Fibroblast of the conjunctiva (primary cell): ENCODE measurements at places on chromosomes 12 and 14.

DNA sequence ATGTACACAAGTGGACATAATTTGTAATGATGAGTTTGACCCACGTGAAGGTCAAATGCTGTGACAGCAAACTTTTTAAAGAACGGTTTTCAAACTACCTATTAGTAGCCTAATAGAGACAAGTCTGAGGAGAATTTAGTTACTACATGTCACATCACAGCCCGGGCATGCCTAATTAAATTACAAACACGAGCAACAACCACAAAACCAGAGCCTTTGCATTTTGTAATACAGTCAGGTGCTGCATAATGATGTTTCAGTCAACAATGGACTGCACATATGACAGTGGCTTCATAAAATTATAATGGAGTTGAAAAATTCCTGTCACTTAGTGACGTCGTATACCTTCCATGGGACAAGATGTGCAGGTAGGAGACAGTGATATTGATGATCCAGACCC, 274.5 kb downstream of the DACT1 start:
- no peak for DNase-seq

GRCh38 chr12:111596985-111597830, 1.9 kb downstream of the ATXN2 start:
- no peak for DNase-seq

DNA sequence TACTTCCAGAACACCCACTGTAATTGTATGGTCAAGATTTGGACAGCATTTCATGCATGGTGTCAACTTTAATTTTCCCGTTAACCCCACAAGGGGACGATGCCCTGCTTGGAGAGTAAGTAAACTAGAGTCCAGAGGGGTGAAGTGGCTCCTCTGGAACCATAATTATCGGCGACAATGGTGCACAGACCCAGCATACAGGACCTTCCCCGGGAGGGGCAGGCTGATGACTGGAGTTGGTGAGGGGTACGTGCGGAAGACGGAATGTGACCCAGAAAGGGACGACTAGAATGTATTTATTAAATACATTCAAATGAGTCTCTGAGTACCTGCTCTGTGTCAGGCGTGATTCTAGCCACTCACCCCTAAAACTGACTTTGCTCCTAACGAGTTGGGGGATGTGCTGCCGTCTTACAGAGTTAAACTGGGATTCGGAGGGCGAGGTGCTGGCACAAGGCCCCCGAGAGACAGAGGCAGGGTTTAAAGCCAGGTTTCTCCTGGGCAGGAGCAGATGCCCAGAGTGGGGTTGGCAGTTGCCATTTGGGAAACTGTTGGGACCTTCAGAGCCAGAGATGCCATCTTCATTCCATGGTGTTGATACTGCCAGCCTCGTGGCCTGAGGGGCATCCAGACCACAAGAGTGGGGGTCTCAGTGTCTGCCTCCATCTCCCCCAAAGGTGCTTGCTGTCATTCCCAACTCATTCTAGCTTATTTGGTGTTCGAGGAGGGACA, 10.9 kb downstream of the RTL1 start:
- no peak for DNase-seq

GRCh38 chr14:51165415-51165814, 70.5 kb upstream of the TRIM9 start:
- no peak for DNase-seq

GRCh38 chr12:118188690-118189371, 52.9 kb downstream of the PEBP1 start:
- peak; percentile 34 for DNase-seq

DNA sequence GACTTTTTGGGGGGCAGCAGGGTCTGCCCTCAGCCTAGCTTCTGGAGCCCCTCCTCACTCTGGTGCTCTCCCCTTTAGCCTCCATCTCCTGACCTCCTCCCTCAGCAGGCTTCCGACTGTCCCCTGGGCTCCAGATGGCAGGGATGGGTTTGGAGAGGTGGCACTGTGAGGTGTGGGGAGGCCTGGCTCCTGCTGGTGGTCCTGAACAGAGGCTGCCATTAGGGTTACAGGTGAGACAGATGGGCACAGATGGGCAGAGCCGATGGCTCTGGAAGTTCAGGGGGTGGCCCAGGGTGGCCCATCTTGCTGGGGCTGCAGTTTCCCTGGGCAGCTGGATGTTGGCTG, 68.5 kb upstream of the BEGAIN start:
- no peak for DNase-seq

GRCh38 chr14:65287264-65288131, 125.0 kb upstream of the FUT8 start:
- no peak for DNase-seq

GRCh38 chr14:63345826-63346225, 27.1 kb upstream of the GPHB5 start:
- DNase-seq: no peak

GRCh38 chr12:48071808-48072207, 34.1 kb downstream of the SENP1 start:
- no peak for DNase-seq

DNA sequence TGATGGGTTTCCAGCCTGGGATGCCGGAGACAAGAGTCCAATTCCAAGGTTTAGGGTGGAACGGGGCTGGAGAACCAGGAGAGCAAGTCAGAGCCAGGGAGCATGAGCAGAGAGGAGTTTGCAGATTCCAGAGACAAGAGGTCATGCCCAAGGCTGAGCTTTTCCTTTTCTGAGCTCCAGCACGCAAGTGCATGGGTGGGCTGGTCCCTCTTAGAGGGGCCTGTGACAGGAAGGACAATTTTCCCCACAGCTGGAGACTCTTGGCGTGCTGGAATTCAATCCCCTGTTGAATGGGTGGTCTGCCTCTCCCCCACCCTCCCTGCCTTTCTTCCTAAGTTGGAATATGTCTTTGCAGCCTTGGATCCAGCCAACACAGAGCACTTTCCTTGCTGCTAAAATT, 431.9 kb downstream of the BCL11B start:
- no peak for DNase-seq

- no peak for DNase-seq
Measured at GRCh38 chr12:113782873-113783272, 183.3 kb downstream of the RBM19 start.

- no peak for DNase-seq
Measured at GRCh38 chr14:100648474-100649172, 61.4 kb upstream of the BEGAIN start.

DNA sequence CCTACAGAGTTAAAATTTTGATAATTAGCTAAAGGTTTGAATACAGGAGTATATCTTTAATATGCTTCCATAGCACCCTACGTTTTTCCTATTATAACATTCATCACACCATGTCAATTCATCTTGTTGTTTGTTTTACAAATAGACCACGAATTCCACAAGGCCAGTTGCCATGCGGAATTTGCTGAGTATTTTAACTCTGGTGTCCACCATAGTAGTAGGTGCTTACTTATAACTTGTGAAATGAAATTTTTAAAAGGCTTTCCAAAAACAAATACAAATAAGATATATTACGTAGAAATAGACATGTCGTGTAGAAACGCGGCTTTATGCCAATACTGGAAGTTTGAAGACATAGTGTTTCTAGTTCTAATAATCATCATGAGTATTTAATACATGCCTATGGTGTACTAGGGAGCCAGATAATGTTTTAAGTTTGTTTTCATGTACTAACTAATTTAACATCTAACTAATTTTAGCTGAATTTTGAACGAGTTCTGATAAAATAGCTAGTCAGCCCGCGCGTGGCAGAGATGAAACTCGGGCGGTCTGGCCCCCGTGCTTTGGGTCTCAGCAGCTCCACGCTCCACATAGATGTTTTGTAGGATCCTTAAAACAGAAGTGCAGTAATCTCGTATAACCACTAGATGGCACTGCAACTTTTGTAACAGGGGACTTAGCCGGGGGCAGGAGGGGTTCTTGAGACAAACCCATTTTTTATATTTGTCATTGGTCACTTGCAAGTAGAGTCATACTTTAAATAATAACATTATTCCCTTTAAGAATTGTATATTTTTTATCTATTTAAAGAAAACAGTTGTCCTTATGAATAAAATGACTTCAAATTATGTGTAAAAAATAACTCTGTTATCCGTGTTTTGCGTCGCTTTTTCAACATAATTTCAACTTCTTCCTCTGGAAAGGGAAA, 10.2 kb downstream of the CD69 start:
- peak; percentile 38 for DNase-seq

DNA sequence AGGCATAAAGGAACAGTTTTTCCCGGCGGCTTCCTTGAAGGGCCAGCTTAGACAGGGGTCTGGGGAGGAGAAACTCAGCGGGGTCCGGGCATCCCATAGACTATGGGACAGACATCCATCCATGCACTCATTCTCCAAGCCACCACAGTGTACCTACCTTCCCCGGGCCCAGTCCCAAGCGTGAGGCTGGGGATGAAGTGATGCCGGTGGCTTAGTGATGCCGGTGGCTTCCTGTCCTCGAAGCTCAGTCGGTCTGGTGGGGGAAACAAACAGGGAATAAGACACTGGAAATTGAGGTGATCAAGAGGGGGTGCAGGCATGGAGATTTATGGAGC, 421 bp downstream of the RTL1 start:
- no peak for DNase-seq

DNA sequence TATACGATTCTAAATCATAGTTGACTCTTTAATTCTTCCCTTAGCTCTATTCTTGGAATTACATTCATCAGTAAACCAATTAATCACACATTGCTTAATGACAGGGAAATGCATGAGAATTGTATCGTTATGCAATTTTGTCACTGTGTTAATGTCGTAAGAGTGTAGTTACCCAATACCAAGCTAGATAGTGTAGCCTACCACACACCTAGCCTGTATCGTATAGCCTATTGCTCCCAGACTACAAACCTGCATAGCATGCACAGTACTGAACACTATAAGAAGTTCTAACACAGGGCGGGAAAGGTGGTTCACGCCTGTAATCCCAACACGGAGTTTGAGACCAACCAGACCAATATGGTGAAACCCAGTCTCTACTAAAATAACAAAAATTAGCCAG, 24.7 kb downstream of the HNRNPC start:
- DNase-seq: no peak

DNA sequence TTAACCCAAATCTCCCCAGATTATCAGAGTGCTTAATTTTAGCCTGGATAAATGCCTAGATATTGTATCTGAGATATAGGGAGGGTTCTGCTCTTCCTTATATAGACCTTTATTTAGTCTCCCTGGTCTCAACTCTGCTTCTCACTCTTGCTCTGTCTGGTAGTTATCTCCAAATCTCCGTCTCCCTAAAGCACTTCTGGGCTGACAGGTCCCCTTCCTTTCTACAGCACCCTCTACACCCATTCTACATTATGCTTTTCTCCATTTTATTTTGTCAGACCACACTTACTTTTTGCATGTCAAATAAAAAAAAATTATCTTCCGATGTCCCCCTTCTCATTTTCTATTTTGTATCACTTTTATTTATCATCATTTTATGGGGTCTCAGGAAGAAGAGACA, 2.0 kb upstream of the ERC1 start:
- DNase-seq: no peak

GRCh38 chr12:50004696-50005095, 20.6 kb downstream of the RACGAP1 start:
- DNase-seq: no peak

- DNase-seq: no peak
Measured at GRCh38 chr12:1815814-1816729, 4.3 kb upstream of the LRTM2 start.

GRCh38 chr14:44477953-44478352, 29.1 kb downstream of the FSCB start:
- DNase-seq: no peak

DNA sequence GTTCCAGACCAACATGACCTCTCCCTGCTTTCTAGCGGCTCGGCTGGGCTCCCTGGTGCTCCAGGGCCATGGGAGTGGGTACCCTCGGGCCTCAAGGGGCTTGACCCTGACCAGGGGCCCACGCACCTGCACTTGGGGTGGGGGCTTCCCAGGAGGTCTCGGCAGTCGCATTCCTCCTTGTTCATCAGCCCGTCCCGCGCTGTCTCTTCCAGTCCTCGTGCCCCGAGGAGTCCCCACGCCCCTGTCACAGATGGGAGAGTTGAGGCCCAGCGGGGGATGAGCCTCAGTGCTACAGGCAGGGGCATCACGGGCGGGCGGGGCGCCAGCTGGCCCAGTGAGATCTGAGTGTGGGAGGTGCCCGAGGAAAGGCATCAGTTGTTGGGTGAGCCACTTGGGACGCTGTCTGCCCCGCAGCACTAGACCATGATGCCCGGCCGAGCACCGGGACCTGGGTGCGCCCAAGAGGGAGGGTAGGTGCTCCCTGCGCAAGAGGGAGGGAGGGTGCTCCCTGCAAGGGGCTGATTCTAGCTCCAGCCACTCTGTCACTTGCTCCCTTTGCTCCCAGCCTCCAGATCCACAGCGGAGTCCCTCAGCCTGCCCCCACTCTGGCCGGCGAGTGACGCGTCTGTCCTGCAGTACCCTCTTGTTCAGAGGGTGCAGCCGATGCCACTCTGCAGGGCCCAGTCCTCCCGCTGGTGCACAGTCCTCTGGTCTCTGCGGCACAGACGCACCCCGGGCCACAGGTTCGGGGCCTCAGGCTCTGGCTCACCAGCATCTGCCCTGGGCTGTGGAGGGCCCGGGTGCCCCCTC, 23.8 kb downstream of the MMP17 start:
- no peak for DNase-seq

- DNase-seq: no peak
Measured at GRCh38 chr14:64953310-64953654, 10.7 kb upstream of the GPX2 start.

GRCh38 chr14:96167224-96168148, 37.2 kb upstream of the BDKRB2 start:
- DNase-seq: peak; percentile 49

DNA sequence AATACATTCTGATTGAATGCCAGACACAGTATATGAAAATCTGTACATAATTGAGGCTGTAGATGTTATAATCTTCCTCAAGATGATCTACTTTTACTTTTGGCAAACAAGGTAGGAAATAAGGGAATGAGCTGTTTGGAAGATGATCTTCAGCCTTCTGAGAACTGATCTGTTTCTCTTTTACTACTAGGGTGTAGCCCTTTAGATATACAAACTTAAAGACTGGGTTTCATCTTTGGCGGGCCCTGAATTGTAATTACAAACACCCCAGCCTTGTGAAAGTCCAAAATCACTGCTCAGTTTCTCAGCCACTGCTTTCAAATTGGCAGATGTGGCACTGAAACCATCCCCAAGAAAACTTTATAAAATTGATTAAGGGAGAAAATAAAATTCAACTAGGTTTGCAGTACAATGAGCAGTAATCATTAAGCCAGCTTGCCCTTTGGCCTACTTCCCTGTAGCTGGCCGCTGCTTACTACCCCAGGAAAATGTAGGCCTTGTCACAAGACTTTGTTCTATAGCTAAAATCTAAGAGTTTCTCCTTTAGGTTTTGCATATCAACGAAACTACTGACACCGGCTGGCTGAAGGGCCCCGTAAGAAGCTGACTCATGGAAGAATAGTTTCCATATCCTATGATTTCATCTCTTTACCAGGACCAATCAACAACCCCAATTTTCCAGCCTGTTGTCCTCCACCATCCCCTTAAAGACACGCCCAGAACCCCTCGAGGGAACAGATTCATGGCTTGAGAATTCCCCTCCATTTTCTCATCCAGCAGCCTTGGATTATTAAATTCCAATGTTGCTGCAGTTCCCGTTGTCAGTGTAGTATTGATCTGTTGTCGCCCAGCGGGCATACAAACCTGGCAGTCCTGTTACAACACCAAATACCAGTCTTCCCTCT, 210.8 kb downstream of the PCNX1 start:
- DNase-seq: peak; percentile 78
